ENCODE measurements at places on chromosomes 4 and X.
A peak's percentile ranks its signal among the peaks of the same experiment; 100 is the strongest.

DNA sequence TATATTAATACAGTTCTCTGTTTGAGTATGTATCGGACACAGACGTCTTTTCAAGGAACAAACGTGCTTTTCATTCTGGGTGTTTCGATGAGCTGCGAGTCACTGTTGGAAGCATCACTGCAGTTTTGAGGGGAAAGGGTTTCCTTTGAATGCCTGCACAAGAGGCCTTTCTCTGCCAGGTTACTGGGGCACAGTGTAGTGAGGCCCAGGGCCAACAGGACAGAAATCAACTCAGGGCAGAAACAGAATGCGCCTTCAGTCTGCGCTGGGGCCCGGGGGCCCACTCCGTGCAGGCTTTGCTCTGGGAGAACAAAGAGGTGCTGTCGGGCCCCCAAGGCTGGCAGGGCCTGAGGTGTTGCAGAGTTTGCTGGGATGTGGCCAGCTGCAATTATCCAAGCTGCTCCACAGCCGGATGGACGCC is 2.3 kb upstream of the PPP2R3B start:
- DNase-seq: no peak

GRCh38 chr4:25022766-25023165 is 8.0 kb downstream of the LGI2 start:
- peak; percentile 14 for DNase-seq

GRCh38 chrX:29090811-29091210 is 503.6 kb downstream of the IL1RAPL1 start:
- DNase-seq: no peak

GRCh38 chrX:110536816-110537215 is 178.2 kb downstream of the RTL9 start:
- DNase-seq: peak; percentile 17

DNA sequence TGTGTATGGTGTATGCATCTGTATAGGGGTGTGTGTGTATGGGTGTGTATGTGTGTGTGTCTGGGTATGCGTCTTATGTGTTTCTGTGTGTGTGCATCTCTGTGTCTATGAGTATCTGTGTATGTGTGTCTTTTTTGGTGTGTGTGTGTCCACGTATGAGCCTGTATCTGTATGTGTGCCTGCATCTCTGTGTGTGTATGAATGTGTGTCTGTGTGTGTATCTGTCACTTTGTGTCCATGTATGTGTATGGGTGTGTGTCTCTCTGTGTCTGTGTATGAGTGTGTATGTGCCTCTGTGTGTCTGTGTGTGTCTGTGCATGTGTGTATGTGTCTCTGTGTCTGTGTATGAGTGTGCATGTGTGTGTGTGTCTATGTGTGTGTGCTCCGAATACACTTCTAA is 24.3 kb downstream of the FAM149A start:
- no peak for DNase-seq

DNA sequence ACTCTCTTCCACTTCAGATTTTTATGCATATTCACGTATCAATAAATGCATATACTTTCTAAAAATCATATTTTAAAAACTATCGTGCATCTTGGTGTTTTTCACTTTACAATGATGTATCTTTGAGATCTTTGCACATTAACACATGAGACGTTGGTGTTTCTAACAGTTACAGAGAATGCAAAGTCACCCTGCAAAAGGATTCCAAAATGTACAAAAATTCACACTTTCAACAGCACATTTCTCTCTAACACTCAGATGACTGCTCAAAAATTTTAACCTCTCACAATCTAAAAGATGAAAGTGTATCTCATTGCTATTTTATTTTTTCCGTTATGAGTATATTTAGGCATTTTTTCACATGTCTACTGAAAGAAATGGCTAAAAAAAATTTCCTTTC is 38.9 kb downstream of the ELOVL6 start:
- no peak for DNase-seq

DNA sequence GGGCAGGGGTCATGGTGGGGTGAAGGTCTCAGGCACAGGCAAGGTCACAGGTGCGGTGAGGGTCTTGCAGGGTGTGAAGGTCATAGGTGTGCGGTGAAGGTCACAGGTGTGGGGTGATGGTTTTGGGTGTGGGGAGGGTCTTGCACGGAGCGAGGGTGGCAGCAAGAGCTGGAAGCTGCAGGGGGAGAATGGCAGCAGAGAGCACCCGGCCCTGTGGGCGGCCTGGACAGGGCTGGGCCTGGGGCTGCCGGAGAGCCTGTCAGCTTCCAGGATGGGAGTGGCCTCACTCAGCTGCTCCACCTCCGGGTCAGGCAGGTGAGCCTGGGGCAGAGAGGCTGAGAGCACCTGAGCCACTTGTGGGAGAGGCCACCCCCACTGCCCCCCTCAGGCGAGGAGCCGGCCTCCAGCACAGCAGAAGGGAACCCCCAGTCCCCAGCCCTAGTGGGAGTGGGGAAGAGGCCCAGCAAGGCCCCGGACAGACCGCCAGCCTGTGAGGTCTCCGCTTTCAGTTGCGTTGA is 1.5 kb downstream of the MSANTD1 start:
- DNase-seq: no peak

DNA sequence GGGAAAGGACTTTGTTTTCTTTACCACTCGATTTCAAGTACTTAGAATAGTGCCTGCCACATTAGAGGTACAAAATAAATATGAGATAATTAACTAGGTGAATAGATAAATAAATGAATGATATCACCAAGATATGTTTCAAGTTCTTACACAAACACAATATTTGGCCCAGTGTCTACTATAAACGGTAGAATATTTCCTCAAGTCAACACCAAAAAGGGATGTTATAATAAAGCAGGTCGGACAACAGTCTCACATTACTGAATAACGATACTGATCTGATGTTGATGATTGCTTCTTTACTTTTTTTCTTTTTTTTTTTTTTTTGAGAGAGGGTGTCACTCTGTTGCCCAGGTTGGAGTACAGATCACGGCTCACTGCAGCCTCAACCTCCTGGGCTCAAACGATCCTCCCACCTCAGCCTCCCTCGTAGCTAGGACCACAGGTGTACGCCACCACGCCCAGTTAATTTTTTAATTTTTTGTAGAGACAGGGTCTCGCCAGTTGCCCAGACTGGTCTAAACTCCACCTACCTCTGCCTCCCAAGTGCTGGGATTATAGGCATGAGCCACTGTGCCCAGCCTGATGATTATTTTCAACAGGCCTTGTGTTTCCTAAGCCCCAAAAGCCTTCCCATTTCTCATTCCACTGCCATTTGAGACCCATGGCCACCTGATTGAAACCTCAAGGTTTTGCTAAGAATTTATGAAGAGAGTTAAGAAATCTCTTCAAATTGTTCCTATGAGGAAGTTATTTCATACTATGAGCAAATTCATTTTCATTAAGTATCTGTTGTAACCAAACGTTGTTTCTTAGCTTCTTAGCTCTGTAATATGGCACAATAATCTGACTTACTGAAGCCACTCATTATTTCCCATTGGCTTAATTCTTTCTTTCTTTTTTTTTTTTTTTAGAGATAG is 2.3 kb downstream of the MANBA start:
- DNase-seq: peak; percentile 75

DNA sequence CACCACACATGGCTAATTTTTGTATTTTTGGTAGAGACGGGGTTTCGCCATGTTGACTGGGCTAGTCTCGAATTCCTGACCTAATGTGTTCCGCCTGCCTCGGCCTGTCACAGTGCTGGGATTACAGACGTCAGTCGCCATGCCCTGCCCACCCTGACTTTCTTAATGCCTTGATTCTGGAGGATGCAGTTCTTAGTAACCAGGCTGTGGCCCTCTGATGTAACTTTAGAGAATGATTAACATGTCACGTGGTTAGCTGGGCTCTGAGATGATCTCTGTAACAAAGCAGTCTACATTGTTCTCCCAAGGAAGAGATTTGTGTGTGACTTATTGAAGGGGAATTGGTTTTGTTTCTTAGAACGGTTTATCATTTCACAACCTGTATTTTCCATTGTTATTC is 30.6 kb downstream of the ANK2 start:
- no peak for DNase-seq

GRCh38 chr4:173651651-173652282 is 121.7 kb upstream of the HAND2 start:
- no peak for DNase-seq

- DNase-seq: peak; percentile 85
Measured at GRCh38 chr4:15771216-15772058, 6.7 kb upstream of the CD38 start.

GRCh38 chr4:1854752-1855151 is 1.2 kb downstream of the LETM1 start:
- DNase-seq: no peak

- DNase-seq: peak; percentile 29
Measured at GRCh38 chrX:119784747-119785446, 6.5 kb downstream of the RPL39 start.

GRCh38 chr4:63578383-63578782 is 830.9 kb downstream of the TECRL start:
- DNase-seq: no peak

- DNase-seq: peak; percentile 66
Measured at GRCh38 chrX:100636321-100636991, at the start of gene TSPAN6. Gene TSPAN6 (minus strand): TSS chrX:100636806. CDS start chrX:100636694, 112 bp downstream.

DNA sequence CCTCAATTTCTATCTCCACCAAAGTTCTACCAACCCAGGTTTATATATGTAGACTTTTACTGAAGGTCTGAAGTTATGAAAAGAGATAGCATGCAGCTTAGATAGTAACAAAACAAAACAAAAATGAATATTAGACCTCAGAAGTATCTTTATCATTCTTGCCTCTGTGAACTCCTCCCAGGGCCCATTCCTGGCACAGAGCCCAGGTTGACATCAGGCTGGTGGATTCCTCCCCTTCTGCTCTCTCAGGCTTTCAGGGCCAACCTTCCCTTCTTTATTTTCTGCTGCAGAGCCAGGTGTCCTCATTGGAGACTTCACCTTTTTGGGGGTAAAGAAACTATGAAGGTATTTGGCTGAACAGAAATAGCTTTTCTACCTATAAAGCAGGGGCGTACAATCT is 112.8 kb upstream of the PITX2 start:
- DNase-seq: no peak
